ENCODE measurements at places on chromosomes 3 and 15.

GRCh38 chr15:43998607-43999006, 171.8 kb downstream of the WDR76 start:
- no peak for DNase-seq

- DNase-seq, result no peak
Observed at GRCh38 chr15:79674124-79674465, 222.7 kb downstream of the MTHFS start.

GRCh38 chr15:41304149-41304770, 28.1 kb downstream of the OIP5 start:
- no peak for DNase-seq

- no peak for DNase-seq
Observed at GRCh38 chr15:97654481-97655076, 305.9 kb upstream of the ARRDC4 start.
